ENCODE measurements at places on chromosomes 11 and 22.

DNA sequence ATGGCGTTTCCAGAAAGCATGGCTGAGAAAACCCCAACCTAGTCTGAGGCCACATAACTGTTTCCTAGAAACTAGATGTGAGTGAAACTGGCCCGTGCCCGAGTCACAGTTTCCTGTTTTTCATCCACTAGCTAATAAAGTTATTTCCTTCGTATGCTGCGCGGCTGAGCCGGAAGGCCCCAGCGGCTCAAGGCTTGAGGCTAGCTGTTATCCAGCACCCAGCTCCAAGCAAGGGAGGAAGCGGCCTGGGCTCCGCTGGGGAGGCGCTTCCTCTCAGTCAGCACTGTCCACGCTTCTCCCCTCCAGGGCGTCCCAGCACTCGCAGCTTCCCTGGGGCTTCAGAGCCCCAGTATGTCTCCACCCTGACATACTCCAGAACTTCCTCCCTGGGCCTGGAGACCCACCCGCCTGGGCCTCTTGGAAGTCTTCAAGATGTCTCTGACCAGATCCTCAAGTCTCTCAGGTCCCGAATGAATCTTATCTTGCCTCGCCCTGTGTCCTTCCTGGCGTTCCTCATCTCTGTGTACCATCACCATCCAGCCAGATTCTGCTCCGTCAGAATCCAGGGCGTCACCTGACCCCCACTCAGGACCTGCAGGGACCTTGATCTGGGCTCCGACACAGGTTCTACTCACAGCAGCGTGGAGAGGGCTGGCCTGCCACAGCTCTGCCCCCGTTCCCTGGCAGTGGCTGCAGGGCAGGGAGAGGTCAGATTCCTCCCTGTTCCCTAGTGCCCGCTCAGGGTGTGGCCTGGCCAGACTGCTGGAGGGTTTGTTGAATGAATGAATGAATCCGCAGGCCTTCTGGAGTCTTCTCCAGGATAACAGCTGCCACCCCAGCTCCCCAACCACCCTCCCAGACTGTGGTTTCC, 81.9 kb downstream of the LRRC32 start:
- H3K27ac ChIP-seq: peak overlapping the region; percentile 60
- H3K36me3 ChIP-seq: no peaks in the 10 kb centered on the region
- no peak for DNase-seq

DNA sequence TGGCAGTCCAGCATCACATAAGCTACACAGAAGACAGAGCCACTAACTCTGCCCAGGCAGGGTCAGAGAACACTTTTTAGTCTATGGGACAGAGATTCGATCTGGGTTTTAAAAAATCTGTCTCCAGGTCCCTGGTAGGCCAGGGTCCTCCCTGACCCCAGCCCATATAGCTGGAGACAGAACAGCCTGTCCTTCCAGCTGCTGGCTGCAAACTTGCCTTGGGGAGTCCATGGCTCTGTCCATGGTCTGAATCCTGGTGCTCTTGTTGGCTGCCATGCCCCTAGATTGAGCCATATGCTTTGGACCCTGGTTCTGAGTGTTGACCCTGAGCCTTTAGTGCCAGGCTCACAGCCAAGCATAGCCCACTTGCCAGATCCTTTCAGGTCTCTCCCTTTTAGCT, 13.3 kb upstream of the LIPT2 start:
- H3K4me3 ChIP-seq: no peak overlapping the region
- no peaks in the 10 kb centered on the region for H3K4me1 ChIP-seq
- no peak for DNase-seq
- H3K27ac ChIP-seq: no peak overlapping the region
- H3K27me3 ChIP-seq: peaks cover 10% of the 10 kb centered on the region
- H3K36me3 ChIP-seq: no peaks in the 10 kb centered on the region

GRCh38 chr11:92909214-92909613, 60.2 kb upstream of the MTNR1B start:
- no peaks in the 10 kb centered on the region for H3K36me3 ChIP-seq
- H3K4me3 ChIP-seq: no peak overlapping the region
- peaks cover 5% of the 10 kb centered on the region for H3K27me3 ChIP-seq
- no peaks in the 10 kb centered on the region for H3K4me1 ChIP-seq
- H3K27ac ChIP-seq: no peak overlapping the region

GRCh38 chr11:72786305-72787215, 7.3 kb downstream of the STARD10 start:
- no peak for DNase-seq
- H3K4me1 ChIP-seq: peaks cover 16% of the 10 kb centered on the region
- no peak overlapping the region for H3K27ac ChIP-seq
- H3K27me3 ChIP-seq: no peaks in the 10 kb centered on the region
- H3K4me3 ChIP-seq: no peak overlapping the region

DNA sequence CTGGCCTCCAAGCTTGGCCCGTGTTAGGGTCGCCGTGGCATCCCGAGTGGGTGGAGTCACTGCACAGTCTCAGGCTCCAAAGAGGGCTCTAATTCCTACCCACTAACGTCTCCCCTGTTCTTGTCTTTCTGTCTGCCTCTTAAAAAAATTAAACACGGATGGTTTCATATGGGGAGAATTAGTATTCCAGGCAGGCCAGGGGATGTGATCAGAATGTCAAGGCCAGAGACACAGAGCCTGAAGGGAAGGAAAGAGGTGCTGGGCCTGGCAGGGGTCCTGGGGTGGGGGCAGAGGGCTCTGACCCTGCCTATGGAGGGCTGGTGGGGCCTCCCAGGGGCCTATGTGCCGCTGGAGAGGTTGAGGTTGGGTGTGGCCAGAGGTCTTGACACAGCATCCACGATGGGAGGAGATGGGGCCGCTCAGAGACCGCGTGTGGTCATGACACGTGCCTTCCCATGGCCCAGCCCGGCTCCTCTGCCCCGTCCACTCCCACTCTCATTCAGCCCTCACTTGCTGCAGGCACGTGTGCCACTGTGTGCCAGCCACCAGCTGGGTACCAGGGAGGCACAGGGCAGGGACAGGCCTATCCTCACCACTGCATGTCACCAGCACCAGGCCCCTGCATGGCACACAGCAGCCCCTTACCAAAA, 56.5 kb downstream of the FLRT1 start:
- H3K27me3 ChIP-seq: no peaks in the 10 kb centered on the region
- DNase-seq: no peak
- H3K4me3 ChIP-seq: no peak overlapping the region
- peaks cover 3% of the 10 kb centered on the region for H3K4me1 ChIP-seq

DNA sequence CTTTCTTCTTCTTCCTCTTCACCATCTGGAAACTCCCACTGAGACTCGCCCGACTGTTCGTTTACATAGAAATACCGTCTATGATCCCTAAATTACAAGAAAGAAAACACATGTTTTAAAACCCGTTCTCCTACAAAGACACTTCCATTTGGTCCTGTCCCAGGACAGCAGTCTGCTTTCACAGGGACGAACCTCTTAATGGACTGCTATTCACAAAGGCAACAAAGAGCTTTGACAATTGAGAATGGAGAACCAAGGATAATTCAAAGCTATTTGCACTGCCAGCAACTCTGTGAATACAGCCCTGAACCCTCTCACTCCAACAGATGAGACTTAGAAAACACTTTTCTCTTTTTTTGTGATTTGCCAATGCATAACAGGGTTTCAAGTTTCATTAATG, 16.3 kb upstream of the AGBL2 start:
- peaks cover 15% of the 10 kb centered on the region for H3K36me3 ChIP-seq
- no peaks in the 10 kb centered on the region for H3K4me1 ChIP-seq
- no peaks in the 10 kb centered on the region for H3K27me3 ChIP-seq

All from T-cell (primary cell).